GM13976 (cell line): ENCODE measurements at places on chromosomes 2 and 18.

DNA sequence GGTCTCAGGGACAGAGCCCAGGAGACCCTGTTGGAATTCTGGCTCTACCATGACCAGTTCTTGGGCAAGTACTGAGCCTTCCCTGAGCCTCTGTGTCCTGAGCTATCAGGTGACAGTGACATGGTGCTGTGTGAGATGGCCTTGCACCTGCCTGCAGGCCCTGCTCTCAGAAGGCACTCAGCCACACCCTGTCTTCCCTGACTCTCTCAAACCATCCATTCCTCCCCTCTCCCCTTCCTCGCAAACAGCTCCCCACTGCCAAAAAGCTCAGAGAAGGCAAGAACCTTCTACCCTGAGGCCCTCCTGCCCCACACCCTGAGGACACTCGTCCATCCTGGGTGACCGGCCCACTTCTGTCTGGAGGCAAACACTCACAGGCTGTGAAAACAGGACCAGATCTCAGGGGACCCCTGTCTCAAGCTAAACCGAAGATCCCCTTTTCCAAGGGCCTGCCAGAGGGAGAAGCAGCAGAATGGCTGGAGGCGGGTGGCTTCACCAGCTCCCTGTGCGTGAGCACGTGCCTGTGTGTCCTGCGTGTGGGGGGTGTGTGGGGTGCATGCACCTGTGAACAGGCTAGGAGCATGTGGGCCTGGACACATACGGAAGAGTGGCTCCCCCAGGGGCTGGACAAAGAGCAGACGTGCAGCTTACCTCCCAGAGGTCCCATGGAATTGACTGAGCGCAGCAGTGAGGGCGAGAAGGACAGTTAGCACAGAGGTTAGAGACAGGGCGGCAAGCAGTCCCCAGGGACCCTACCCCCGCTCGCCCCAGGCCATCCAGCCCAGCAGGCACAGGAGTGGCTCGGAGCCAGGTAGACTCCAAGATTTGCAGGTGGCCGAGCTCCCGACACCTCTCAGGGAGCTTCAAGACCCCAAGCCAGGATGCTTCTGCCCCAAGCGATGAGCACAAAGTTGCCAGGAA lies 53.9 kb downstream of the BIN1 start:
- DNase-seq, result no peak

- no peak for DNase-seq
These were observed 459 bp upstream of the ESPNL start for GRCh38 chr2:238099714-238100048.

GRCh38 chr2:112879491-112880041 lies 31.4 kb upstream of the IL37 start:
- DNase-seq, result no peak

DNA sequence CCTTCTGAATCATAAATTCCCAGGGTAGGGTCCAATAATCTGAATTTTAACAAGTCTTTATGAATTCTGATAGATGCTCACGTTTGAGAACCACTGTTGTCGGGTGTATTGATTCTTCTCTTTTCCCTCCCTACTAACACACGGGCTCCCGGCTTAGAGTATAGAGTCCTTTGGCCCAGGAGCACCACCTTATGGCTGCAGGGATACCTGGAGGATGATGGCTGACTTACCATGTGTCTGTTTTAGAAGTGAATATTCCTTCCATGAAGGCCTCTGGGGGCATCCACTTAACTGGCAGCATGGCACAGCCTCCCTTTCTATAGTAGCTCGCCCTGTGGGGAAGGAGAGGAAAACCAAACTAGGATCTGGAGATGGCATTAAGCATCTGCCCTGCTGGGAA lies 91.7 kb downstream of the CLIP4 start:
- DNase-seq, result no peak

DNA sequence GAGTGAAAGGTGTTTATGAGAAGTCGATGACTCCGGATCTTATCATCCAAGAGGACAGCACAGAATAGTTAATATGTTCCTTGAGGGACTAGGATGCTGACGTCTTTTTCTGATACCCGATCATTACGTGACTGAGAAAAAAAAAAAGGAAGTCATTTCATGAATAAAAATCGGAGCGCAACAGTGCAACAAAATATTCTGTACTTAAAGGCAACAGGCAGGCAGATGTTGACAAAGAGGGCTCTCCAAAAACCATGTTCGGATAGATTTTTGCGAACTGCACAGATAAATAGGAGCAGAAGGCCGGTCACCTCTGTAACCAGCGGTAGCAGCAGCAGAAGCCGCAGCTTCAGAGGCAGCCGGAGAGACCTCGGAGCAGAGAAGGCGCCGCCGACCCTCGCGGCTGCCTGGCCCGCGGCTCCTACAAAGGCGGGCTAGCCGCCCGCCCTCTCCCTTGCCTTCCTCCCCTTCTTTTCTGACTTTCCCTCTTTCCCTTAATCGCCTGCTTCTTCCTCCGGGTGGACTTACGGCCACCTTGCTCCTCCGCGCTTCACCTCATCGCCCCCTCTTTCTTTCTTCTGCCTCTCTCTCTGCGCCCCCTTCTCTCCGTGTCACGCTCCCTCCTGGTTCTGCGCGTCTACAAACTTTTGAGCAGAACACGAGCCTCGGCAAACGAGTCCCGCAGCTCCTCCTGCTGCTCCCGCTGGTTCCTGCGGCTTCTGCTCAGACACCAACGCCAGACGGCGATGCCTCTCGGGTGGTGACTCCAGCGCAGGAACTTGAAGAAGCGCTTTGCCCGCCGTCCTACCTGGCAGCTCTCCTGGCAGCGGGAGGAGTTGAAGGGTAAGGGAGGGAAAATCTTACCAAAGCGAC lies at the start of gene ADCYAP1:
Gene ADCYAP1 (plus strand): TSS at position 654 of the 873 bp plus-strand sequence. CDS start 516 bp downstream, outside the sequence.
- DNase-seq, result peak; percentile 32

DNA sequence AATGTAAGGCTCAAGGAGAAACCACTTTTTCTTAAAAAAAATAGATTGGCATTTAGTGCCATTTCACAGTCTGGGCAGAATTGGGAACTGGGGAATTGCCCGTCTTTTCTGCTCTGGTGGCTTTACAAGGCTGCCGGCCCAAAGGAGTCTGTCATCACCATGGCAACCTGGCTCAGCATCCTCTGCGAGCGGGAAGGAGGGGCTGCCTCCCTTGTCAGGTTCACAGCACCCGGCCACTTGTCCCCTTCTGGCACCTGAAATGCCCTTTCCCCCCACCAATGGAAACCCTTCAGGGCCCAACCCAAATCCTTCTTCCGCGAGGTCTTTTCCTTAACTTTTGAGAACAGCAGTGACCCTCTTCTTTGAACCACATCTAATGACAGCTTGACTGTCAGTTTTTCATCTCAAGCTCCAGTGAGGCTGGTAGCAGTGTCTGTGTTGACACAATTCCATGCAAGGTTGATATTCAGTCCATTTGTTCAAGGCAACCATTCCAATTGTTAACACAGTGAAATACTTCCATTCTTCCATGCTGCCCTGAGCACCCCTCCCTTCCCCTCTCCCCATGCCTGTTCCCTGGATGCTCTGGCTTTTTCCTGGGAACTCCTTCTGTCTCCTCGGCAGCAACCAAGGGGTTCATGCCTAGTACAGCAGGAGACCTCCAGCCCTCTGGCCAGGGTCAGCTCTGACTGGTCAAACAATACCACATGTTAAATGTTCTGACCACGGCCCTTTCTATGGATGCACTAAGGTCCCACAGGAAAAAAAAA lies 79.6 kb downstream of the DNER start:
- DNase-seq, result no peak

DNA sequence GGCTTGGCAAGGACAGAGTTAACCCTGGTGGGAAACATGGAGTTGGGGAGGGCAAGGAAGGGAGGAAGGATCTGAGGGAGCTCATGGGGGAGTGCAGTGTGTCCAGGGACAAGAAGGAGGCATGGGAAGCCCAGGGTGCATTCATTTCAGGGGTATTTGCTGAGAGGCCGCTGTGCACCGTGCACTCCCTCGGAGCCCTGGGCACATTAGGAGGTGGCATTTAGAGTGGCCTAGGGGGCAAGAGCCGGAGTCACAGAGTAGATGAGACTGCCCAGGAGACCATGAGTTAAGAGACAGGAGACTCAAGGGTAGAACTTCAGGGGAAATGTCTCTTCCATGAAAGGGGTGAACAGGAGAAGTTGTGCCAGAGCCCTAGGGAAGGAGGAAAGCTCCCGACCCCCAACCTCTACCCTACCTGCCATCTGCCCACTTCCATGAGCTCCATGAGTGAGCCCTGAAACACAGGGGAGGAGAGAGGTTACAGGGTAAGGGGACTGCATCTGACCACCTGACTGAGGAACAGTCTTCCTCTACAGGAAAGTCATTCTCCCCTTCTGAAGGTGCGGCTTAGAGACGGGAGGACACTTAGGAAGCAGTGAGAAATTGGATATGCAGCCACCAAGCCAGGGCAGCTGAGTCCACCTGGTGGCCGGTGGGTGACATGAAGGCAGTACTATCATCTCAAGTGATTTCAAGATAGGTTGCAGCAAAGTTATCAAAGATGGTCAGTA lies 58.5 kb upstream of the COPS8 start:
- peak; percentile 53 for DNase-seq

DNA sequence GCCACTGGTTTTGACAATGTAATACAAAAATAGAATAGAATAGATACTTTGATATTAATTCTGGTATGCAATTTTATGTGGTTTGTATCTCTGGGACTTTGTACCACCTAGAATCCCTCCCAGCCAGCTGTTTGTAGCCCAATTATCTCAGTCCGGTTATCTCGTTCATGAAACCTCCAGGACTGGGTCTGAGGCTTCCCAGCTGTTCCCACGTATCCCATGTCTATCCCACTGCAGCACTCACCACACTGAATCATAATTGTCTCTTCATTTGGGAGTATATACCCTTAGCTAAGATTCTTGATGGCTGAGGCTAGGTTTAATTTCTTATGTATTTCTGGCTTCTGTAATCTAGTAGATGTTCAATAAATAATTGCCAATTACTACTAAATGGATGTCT lies 104.4 kb upstream of the MAPRE2 start:
- no peak for DNase-seq

DNA sequence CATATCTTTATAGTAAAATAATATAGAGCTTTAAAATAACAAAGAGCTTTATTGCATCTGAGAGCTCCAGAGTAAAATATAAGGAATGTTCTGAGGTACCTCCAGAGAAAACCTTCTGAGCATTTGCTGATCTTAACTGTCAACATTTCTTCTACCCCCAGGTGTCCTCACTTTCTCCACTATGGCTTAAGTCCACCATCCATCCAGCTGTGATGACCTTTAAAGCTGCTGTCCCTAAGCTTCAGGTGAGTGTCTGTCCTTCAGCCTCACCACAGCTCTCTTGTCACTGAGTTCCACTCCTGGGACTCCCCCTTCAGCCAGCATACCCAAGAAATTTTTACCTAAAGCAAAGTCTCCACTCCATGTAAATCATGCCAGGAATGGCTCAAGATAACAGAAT lies 137.9 kb downstream of the MYO5B start:
- no peak for DNase-seq

DNA sequence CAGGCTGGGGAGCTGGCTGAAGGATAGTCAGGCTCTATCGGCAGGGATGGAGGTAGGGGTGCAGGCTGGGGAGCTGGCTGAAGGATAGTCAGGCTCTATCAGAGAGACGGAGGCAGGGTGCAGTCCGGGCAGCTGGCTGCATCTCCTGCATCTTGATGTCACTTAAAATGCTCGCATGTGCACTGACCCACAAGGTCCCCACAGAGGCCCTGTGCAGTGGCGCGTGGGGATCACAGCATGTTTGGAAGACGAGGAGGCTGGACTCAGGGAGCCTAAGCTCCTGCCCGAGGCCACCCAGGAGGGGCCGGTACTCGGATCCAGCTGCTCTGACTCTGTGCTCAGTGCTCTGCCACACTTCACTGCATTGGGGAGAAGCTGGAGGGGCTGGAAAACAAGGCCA lies 189.0 kb upstream of the HDAC4 start:
- DNase-seq, result no peak

DNA sequence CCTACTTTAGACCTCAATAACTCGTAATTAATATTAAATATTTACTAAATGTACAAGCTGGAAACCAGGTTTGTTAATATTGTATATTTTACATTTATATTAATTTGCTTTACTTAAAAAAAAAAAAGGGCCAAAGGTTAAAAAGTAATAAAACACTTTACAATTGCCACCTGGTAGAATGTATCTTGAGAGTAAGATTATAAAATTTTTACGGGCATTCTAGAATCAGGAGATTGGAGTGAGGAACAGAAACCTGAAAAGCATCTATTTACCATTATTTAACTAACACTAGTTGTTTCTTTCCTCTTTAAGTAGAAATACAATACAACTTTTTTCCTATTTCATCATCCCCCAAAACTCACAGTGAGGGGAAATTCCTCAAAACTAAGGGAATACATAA lies 15.6 kb upstream of the STRN start:
- DNase-seq, result no peak

GRCh38 chr2:32464431-32464830 lies 107.6 kb downstream of the BIRC6 start:
- DNase-seq, result no peak

GRCh38 chr2:64941801-64942200 lies 47.4 kb upstream of the SLC1A4 start:
- DNase-seq, result no peak

- DNase-seq, result no peak
These were observed 78.9 kb downstream of the KCNF1 start for GRCh38 chr2:10990561-10991111.

DNA sequence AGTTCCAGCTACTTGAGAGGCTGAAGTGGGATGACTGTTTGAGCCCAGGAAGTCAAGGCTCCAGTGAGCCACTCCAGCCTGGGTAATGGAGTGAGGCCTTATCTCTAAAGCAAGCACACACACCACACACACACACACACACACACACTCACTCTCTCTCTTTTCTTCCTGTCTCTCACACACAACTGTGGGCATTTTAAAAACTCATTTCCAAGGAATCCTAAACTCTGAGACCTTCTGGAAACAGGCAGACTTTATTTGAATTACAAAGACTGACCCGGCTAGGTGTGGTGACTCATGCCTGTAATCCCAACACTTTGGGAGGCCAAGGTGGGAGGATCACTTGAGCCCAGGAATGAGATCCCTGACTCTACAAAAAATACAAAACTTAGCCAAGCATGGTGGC lies 21.3 kb downstream of the WDSUB1 start:
- DNase-seq, result no peak

DNA sequence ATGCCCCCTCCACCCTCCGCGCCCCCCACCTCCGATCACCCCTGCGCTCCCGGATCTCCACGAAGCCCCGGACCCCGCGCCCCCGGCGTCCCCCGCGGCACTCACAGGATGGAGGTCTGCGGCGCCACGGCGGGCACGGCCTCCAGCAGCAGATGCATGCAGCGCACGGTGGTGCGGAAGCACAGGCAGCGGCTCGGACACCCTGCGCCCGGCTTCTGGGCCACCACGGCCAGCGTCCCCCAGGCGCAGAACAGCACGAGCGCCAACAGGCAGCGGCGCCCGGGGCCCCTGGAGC lies 217 bp downstream of the PXDN start:
- no peak for DNase-seq

GRCh38 chr2:119440873-119441272 lies 9.2 kb downstream of the TMEM37 start:
- no peak for DNase-seq

- no peak for DNase-seq
These were observed 43.6 kb downstream of the KIAA2012 start for GRCh38 chr2:202116691-202117090.

DNA sequence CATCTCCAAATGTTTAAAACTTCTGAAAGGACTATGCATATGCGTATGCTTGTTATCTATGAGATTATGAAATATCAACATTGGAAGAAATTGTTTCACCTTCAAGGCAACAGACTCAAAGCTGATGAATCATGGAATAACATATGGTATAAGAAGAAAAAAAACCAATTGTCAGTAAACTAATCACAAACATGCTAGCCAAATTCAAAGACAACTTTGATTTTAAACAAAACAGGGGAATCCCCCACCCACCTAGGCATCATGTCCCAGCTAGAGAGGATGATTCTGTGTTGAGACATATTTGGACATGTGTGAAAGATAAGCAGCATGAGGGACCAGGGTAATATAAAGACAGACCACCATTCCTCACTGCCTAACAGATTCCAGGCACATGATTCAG lies 147.7 kb downstream of the WDPCP start:
- DNase-seq, result no peak
